IPS-NIHi11 (cell line): ENCODE measurements at places on chromosomes 7 and 10.

- no peak for DNase-seq
Measured at GRCh38 chr7:73740771-73741170, 2.2 kb upstream of the ABHD11 start.

- peak; percentile 32 for DNase-seq
Measured at GRCh38 chr7:20514364-20514763, 101.1 kb upstream of the ABCB5 start.

- DNase-seq: peak; percentile 12
Measured at GRCh38 chr7:92840316-92840715, 3.9 kb upstream of the CDK6 start.

DNA sequence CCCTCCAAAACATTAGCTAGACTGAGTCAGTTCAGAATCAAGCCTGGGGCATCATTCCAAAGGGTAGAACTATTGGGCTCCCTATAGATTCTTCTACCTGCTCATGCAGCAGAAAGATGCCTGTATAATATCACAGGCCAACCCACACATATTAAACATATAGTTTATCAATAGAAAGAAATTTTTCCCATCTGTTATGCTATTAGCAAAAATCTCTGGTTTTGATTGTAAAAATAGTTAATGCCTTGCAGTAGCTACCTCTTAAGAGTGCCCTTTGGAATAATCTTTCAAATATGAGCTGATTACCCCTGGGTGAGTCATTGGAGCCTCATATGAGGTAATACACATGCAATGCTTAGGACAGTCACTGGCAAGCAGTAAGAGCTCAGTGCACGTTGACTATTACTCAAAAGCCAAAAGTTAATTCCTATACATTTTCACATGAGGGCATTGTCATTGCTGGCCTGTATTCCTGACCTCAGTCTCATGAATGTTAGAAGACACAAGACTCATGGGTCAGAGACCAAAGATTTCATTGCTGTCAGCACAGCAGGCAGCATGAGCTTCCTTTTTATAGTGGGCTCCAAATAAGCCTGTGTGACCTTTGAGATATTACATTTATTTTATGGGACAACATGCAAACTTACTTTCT lies 180.0 kb downstream of the FGFR2 start:
- no peak for DNase-seq

GRCh38 chr7:116956477-116956804 lies 3.1 kb downstream of the ST7 start:
- DNase-seq: no peak

DNA sequence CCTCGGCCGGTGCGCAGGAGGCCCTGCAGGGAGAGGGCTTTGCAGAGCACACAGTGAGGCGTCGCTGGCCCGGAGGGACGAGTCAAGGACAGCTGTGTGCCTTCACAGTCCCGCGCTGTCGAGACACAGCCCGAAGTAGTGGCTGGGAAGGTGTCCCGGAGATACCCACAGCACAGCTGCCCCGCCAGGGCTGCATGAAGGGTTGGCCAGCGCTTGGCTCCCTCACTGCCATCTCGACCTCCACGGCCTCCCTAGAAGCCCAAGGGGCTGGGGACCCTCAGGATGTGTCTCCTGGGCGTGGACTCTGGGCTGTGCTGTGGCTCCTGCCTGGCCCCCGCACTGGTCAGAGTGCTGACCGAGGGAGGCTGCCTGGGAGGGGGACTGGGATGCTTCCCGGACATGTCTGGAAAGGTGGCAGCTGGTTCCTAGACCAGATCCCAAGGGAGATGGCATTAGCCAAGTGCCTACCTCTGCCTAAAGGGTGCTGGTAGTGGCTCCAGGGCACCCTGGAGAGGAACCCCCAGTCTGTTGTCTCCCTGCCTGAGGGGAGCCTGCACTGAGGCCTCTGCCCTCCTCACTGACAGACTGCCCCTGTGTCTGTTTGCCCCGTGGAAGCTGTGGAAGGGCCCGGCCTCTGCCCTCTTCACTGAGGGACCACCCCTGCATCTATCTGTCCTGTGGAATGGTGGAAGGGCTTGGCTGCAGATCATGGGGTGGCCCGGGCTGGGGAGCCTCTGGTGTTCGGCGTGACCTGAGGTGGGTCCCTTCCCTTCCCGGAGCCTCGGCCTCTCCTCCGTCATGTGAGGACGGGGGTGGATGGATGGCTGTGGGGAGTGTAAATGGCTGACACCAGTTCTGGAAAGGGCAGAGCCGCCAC lies 5.8 kb downstream of the ELFN1 start:
- peak; percentile 15 for DNase-seq

GRCh38 chr7:107111196-107111595 lies 57.6 kb upstream of the HBP1 start:
- no peak for DNase-seq

DNA sequence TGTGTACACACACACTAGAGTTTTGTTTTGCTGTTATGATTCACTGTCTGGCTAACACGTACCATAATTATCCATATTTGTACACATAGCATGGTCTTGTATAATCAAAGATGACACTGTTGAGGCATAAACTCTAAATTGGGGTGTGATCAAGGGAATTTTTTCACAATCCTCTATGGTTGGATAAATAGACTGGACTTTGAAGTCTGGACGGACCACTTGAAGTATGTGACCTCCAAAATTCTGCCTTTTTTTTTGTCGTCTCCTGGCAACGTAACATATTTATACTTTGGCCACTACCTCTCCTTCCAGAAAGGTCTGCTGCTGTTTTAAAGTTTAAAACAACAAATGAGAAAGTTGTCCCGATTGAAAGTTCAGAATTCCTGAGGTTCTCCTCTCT lies 193.4 kb downstream of the CACNB2 start:
- no peak for DNase-seq

DNA sequence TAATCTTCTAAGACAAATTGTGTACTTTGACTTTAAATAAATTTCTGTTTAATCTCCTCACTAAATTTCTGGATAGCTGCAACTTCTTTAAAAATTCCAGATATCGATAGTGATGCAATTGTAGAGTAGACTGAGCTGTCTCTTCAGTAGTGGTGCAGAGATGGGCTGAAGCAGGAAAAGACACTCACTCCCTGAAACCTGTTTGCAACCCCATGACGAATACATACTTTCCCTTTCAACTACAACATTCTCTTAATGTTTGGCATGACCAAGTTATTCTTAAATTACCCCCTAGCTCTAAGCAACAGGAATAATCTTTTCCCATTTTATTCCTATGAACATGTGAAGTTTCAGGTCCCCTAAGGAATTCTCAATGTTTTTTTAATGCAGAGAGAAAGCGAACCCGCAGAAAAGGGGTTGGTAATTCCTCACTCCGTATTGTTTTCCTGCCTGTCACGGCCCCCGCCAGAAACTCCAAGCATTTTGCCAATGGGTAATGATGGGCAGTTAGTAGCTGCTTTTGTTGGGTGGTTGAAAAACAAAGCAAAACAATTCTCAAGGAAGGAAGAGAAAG lies 1.3 kb downstream of the THSD7A start:
- DNase-seq: no peak

DNA sequence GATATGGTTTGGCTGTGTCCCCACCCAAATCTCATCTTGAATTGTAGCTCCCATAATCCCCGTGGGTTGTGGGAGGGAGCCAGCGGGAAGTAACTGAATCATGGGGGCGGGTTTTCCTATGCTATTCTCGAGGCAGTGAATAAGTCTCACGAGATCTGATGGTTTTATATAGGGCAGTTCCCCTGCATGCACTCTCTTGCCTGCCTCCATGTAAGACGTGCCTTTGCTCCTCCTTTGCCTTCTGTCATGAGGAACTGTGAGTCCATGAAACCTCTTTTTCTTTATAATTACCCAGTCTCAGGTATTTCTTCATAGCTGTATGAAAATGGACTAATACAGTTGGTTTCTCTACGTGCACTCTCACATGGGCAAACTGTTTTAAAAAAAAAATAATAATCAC lies 207.7 kb downstream of the SLC25A13 start:
- no peak for DNase-seq

- DNase-seq: no peak
Measured at GRCh38 chr10:128048819-128049210, 77.4 kb downstream of the MKI67 start.

DNA sequence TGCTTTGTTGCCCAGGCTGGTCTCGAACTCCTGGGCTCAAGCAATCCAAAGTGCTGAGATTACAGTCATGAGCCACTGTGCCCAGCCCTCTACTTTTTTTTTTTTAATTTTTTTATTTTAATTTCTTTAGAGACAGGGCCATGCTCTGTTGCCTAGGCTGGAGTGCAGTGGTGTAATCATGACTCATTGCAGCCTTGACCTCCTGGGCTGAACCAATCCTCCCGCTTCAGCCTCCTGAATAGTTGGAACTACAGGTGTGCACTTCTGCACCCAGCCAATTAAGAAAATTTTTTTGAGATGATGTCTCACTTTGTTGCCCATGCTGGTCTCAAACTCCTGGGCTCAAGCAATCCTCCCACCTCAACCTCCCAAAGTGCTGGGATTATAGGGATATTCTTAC lies 528.6 kb downstream of the GATA3 start:
- DNase-seq: no peak

DNA sequence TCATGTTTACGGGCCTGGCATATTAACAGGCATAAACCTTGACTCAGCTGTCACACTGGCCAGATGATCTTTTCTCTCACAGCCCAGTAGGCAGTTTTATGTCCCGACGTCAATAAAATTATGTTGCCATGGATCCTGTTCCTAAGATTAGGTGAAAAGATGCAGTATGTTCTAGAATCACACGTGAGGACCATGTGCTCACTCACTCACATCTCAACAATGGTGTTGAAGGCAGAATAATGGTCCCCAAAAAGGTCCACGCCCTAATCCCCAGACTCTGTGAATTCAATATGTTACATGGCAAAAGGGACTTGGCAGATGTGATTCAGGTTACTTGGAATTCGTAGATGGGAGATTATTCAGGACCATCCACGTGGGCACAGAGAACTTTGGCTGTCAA lies 3.5 kb downstream of the DOCK1 start:
- DNase-seq: no peak

GRCh38 chr10:3886641-3887251 lies 101.7 kb upstream of the KLF6 start:
- DNase-seq: no peak

- DNase-seq: no peak
Measured at GRCh38 chr7:152523916-152524315, 88.1 kb upstream of the KMT2C start.

- peak; percentile 73 for DNase-seq
Measured at GRCh38 chr10:68550747-68551411, 9.3 kb upstream of the TET1 start.

- no peak for DNase-seq
Measured at GRCh38 chr10:35300063-35300699, 36.1 kb upstream of the CCNY start.

DNA sequence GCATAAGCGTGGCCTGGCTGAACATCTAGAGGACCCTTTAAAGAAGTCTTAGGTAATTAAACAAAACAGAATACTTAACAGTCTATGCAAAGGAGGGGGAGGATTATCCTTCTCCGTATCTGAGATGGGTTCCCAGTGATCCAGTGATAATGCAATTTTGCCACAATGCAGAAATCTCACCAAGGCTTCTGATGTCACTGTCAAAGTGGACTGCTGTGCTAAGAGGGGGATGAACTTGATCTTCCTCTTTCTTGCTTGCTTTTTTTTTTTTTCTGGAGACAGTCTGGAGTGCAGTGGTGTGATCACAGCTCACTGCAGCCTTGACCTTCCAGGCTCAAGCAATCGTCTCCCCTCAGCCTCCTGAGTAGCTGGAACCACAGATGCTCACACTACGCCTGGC lies 30.8 kb downstream of the GATA3 start:
- DNase-seq: no peak

DNA sequence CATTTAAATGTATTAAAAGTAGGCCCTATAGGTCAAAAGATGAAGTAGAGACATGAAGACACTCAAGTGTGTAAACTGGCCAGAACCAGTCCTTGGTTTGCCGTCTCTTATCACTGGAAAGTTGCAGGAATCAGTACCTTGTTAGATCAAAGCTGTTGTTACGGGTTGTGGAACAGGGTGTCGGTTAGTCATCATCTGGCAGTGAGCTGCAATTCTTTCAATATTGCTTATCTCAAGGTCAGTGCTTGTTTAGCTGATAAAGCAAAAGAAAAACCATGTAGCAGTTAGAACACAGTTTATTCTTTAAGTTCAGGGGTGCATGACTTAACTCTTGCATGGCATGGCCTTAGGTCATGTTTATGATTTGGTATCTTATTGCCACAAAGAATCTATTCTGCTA lies 10.0 kb upstream of the SLC13A1 start:
- DNase-seq: no peak

DNA sequence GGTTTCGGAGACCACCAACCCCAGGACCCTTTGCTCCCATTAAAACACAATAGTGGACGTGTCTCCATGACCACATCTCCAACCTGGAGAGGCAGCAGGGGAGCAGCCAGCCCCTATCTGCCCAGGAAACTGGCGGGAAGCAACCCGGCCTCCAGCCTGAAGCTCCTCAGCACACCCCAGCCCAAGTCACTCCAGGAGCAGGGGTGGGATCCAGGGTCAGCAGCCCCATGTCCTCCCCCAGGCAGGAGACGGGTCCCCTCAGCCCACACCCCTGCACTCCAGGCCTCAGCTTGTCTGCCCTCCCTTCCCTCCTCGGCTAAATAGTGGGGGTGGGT lies 601 bp downstream of the ADAM8 start:
- DNase-seq: no peak

DNA sequence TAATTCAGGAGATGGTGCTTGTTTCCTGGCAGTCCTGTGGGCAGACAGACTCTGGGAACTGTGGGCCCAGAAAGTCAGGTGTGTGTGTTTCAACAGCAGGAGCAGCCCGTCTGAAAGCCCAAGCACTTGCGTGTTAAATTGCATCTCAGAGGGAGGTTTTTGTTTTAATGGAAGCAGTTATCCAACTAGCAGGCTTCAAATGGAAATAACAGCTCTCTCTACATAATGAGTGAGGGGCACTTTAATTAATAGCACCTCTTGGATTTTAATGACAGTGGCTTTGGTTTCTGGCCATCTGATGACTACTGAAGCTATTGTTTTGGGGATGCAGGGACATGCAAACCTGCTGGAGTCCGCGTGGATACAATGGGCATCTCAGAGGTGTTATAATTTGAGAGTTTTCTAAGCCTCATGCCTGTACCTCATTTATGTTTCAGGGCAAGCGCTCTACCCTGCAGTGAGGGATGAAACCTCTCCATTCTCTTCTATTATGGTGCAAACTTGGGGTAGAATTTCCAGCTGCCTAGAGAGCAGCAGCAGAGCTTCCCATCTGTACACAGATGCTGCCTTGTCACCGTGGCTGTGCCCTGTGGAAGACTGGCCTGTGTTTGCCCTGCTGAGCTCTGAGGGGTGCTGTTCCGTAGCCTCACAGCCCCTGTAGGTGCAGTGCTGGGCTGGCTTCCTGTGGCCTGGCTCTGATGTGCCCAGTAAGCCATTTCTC lies 206.6 kb upstream of the GPR26 start:
- peak; percentile 38 for DNase-seq
